ENCODE measurements at places on chromosomes 4 and X.

DNA sequence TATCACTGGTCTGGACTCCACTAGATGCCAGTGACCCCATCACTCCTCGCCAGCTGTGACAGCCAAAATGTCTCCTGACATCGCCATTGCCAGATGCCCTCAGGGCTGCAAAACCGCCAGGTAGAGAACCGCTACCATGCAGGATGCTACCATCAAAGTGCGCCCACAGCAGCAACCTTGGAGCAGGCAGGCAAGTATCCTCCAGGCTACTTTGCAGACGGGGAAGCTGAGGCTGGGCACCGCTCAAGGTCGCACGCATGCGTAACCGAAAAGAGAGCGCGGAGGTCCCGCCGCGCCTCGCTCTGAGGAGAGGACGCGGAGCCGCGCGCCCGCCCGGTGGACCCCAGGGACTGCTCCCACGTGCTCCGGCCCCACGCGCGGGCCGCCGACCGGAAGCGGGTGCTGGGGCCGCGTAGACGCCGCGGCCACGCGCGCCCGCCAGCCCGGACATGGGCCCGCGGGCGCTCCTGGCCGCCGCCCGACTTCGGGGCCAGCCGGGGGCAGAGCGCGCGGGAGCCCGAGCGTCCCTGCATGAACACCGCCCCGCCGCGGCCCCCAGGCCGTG lies at the start of gene STS:
Gene STS, plus strand, starts transcription at position 300 of the 565 bp plus-strand sequence. CDS start 105,488 bp downstream, outside the sequence.
- DNase-seq = peak; percentile 22

- no peak for DNase-seq
Measured at GRCh38 chr4:85147481-85148076, 181.1 kb upstream of the WDFY3 start.

GRCh38 chr4:187444061-187444460 lies 551.5 kb upstream of the ZFP42 start:
- no peak for DNase-seq

GRCh38 chr4:99362768-99363167 lies 10.2 kb upstream of the ADH1C start:
- DNase-seq = no peak

DNA sequence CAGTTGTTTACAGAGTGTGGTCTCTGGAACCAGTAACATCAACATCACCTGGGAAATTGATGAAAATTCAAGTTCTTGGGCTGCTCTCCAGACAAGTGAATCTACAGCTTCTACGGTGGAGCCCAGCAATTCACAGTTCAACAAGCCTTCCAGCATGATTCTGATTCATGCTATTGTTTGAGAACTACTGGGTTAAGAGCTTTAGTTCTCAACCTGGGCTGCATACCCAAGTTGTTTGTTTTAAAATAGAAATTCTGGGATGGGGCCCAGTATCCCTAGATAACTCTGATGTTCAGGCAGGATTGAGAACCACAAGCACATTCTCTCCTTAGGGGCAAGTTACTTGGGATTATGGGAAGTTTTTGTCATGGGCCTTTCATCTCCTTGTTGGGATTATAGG lies 37.9 kb upstream of the PGK1 start:
- no peak for DNase-seq

GRCh38 chr4:129231945-129232588 lies 136.1 kb downstream of the C4orf33 start:
- DNase-seq = no peak

GRCh38 chrX:49947781-49948180 lies 25.4 kb downstream of the CLCN5 start:
- DNase-seq = no peak

DNA sequence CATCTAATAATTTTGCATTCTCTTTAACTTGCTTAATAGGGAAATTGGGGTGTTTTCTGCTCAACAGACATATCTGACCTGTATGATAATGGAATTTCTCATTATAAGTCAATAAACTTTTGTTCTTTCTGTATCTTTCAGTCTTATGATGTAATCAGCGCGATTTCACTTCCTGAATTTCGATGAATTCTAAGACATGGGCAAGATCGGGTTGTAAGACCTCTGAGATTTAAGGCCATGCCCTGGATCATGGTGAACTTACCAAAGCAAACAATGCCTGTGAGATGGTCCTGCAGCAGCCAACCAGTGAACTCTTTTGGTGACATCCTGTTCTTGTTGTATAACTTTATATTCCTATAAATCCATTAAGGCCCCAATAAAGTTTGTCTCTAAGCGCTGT lies 88.1 kb downstream of the NBDY start:
- DNase-seq = no peak

GRCh38 chrX:96002431-96002830 lies 682.2 kb upstream of the DIAPH2 start:
- DNase-seq = no peak

- no peak for DNase-seq
Measured at GRCh38 chr4:147325571-147325981, 155.3 kb upstream of the EDNRA start.

DNA sequence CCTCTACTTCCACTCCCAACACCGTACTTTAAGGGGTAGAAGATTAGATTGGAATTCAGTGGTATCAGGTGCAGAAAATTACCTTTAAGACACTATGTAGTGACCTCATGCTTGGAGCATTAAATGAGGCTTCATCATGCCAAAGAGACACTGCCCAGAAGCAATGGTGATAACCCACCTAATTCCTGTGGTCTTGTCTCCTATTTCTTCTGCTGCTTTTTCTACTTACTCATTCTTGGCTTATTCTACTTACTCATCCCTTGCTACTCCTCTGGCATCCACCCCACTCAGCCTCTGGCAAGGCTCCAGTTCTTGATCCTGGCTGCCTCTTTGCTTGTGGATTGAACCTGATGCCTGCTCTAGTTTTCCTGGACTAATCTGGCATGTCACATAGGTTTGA lies 62.3 kb upstream of the ADAMTS3 start:
- DNase-seq = no peak

GRCh38 chr4:39476187-39476895 lies 17.5 kb downstream of the LIAS start:
- DNase-seq = no peak

- DNase-seq = peak; percentile 30
Measured at GRCh38 chrX:16870862-16871815, 977 bp upstream of the RBBP7 start.

DNA sequence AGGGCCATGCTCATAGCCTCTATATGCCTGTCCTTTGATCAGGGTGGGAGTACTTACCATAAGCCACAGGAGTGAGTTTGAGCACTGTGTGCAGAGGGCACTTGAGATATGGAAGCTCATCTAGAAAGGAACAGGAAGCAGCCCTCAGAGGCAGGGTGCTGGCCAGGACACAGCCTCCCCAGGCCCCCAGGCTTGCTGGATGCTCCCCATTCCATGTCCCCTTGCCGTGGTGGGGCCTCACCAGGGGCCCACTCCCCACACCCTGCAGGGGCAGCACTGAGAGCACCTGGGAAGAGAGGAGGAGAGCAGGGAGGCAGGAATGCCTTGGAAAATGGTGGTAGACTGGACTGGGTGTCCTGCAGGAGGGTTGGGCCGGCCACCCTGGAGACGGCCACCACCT lies 14.3 kb downstream of the TRO start:
- DNase-seq = no peak

GRCh38 chr4:138107023-138107422 lies 135.1 kb downstream of the SLC7A11 start:
- DNase-seq = no peak

- DNase-seq = no peak
Measured at GRCh38 chr4:8917321-8917811, 45.7 kb upstream of the HMX1 start.

DNA sequence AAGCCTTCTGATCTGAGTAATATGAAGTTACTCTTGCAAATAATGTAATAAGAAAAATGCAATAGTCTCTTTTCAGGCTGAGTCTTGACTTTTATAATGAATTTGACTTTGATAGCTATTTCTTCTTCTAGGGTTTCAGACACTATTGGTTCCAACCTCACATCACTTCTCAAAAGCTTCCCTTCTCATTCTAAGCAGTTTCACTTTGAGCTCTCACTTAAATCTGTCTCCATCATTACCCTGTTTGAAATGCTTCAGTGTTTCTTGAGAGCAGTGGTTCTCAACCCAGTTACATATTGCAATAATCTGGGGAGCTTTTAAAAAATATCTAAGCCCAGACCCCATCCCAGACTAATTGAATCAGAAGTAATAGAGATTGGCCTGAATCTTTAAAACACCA lies 40.5 kb upstream of the BMP2K start:
- DNase-seq = no peak

GRCh38 chr4:128688033-128688721 lies 121.3 kb upstream of the JADE1 start:
- no peak for DNase-seq

- no peak for DNase-seq
Measured at GRCh38 chr4:19945979-19946380, 305.7 kb upstream of the SLIT2 start.

DNA sequence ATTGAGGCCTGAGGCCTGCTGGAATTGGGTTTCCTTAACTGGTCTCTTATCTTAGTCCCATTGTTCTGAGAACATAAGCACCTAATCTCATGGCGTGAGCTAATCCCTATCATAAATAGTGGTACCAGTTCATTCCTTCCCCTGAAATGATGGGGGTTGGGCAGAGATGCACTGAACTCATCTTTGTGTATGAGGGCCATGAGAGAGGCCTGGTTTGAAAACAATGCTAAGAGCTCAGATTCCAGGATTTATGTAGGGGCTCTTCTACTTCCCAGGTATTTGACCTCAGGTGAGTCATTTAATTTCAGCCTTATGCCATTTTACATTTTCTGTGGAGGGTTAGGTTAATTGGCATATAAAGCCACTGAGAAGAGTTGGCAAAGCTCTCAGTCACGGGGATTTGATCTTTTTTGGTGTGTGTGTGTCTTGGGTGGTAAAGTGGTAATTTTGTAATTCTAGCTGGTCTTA lies 4.4 kb downstream of the RBM3 start:
- DNase-seq = no peak

DNA sequence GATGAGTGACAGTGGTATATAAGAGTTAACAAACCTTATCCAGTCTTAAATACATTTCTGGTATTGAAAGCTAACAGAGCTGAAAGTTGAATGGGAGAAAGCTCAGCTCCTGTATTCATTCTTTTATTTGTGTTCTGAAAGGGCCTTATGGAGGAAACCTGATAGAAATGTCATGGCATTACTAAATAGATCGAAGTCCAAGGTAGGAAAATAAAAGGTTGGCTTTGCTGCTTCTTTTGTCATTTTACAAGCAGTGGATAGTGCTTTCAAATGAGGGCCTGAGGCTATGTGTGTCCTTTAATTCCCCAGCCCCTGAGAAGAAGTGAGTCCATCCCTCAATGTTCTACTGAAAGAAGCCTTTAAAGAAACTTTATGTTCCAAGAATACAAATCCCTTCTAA lies 974.3 kb upstream of the INTU start:
- no peak for DNase-seq

DNA sequence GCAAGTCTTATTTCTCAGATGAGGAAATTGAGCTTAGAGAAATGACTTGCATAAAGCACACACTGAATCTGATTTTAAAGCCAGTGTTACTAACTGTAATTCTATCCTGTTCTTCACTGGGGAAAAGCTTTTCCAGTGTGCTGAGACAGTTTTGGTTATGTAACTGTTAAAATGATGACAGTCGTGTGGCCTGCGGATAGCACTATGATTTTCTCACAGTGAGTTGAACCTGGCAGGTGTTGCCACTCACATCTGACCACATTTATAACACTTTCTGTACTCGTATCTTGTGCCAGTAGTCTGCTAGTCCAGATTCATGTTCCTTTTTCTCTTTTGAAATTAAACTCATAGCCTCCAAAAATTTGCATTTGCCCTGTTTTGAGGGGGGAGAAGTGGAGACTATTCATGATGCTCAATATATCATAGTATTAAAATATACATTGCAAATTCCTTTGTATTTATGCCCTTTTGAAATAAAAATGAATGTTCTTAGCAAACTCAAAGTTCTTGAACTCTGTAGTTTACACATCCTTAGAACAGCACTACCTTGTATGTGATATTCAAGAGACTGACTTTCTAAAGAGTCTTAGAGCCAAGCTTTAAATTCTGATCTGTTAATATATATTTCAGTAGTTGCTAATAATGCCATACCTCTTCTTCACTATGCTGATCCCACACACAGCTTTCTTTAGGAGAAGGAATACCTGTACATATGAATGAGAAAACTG lies 132.3 kb downstream of the PDLIM5 start:
- no peak for DNase-seq

- no peak for DNase-seq
Measured at GRCh38 chr4:144399927-144400326, 246.0 kb upstream of the HHIP start.

DNA sequence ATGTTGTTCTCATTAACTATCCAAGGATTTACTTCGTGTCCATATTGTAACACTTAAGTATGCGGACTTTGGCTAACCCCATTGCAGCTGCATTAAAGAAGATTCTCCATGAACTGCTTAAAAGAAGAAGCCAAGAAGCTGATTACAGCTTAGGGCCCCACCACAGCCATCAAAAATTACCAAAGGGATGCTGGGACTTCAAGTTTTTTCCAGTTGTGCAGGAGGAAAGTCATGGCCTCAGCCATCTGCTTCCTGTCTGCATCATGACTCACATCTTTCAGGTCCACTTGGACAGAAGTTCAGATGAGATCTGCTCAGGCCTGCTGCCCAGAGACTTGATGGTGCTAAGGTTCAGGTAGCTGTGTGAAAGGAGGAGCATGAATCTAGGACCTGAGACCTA lies 38.8 kb upstream of the CAPN6 start:
- no peak for DNase-seq

- no peak for DNase-seq
Measured at GRCh38 chr4:41177016-41177415, 37.3 kb downstream of the APBB2 start.

- no peak for DNase-seq
Measured at GRCh38 chrX:47530049-47530448, 31.0 kb upstream of the ARAF start.

GRCh38 chrX:136806891-136807410 lies 26.2 kb upstream of the ARHGEF6 start:
- DNase-seq = no peak

- no peak for DNase-seq
Measured at GRCh38 chrX:149433051-149433450, 72.1 kb downstream of the IDS start.

DNA sequence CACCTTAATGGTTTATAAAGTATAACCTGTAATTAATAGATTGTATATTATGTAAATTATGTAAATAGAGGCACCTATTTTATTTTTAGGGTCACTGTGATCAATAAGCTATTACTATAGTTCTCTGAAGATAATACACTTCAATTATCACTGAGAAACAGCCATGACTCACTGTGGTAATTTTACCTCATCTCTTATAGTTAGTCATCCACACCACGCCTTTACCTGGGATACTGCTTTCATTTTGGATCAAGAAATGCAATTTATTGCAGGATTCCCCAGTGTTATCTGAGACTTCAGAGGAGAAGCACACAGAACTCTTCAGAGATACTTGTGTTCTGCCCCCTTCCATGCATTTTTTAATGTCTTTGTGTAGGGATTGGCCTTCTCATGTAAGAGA lies 348.1 kb upstream of the ATOH1 start:
- no peak for DNase-seq

GRCh38 chrX:20347481-20347880 lies 80.8 kb upstream of the RPS6KA3 start:
- no peak for DNase-seq

- DNase-seq = no peak
Measured at GRCh38 chrX:17020356-17020755, 73.9 kb downstream of the REPS2 start.

GRCh38 chr4:116480546-116480945 lies 604.8 kb downstream of the TRAM1L1 start:
- DNase-seq = no peak

GRCh38 chr4:17712166-17712565 lies 69.3 kb downstream of the FAM184B start:
- DNase-seq = no peak

- no peak for DNase-seq
Measured at GRCh38 chrX:96004386-96004785, 680.3 kb upstream of the DIAPH2 start.

All from NK-92 treated with Interleukin-12 subunit alpha and Interleukin-12 subunit beta, amount 100 ng/mL, for 24 hours (cell line).